ENCODE measurements at places on chromosomes 7 and 10.

DNA sequence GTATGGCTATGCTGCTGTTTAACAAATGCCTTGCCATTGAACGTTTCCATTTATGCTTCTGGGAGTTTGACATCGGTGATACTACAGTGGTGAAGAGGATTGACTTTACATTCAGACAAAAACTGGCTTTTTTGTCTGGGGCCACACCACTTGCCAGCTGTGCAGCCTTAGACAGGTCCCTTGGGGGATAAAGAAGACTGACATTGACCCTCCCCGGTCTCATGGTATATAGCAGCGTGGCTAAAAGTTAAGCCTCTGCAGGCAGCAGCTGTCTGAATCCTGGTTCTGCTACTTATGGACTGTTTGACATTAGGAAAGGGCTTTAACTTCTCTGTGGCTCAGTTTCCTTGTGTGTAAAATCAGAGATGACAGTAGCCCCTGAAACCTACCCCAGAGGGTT lies 42.0 kb upstream of the PTF1A start:
- DNase-seq = no peak

DNA sequence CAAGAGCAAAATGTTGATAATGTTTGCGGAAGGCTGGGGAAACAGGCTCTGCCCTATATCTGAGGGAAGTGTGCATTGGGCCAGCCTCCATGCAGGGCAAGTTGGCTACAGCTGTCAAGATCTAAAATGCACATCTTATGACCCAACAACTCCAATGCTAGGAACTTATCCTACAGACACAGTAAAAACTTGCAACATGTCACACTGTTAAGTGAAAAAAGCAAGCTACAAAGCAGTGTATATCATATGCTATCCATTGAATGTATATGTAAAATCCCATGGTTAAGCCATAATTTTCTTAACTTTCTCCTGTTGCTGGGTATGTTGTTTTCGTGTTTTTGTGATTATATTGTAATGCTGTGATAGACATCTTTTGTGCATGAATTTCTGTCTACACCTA lies 16.3 kb upstream of the KAT6B start:
- no peak for DNase-seq

DNA sequence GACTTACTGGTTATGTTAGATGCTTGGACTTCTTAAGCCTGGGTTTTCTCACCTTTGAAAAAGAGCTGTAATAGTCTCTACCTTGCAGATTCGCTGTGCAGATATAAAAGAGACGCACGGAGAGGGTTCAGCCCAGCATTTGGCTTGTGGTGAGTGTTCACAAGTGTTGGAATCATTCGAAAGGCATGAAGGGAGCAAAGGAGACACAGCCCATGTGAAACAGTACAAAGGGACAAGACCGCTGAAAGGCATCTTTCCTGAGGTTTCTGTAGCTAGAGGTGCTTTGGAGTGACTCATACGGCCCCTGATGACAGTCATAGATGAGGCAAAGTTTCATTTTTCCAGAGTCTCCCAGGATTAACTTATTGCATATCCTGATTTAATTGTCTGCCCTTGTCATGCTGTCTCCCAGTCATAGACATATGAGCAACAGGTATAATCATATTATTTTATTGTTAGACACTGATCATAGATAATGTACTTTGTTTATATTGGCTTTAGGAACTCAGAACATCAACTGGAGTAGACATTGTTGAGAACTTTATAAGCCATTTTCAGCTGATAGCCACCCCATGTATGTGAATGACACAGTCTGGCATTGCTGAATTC lies 171.1 kb downstream of the ADRA2A start:
- no peak for DNase-seq

- no peak for DNase-seq
These were observed 4.4 kb downstream of the TACR2 start for GRCh38 chr10:69412232-69412790.

GRCh38 chr7:78170815-78171214 lies 372.2 kb downstream of the PHTF2 start:
- DNase-seq = no peak

DNA sequence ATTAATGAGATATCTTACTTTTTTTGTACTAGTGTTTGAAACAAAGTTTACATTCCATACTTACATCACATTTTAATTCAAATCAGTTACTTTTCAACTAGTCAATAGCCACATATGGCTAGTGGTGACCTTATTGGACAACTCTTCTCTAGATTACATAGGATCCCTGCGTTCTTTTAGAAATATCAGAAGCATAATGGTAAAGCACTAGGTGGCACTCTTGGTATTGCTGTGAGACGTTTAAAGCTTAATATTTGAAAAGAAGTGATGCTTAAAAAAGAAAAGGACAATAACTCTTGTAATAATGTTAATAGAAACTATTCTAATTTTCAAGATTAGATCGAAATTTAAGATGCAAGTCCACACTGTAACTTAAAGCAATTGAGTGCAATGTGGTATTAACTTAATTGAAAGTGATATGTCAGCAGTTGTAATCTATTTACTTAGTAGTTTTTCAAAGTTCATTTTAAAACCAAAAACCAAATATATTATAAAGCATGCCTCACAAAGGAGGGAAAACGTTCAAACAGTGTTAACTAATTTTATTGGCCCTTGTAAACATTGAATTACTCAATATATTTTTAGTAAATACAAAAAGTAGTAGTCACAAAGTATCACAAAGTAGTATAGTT lies 339.1 kb downstream of the ATRNL1 start:
- no peak for DNase-seq

GRCh38 chr7:140360697-140361229 lies 37.6 kb downstream of the SLC37A3 start:
- DNase-seq = no peak

DNA sequence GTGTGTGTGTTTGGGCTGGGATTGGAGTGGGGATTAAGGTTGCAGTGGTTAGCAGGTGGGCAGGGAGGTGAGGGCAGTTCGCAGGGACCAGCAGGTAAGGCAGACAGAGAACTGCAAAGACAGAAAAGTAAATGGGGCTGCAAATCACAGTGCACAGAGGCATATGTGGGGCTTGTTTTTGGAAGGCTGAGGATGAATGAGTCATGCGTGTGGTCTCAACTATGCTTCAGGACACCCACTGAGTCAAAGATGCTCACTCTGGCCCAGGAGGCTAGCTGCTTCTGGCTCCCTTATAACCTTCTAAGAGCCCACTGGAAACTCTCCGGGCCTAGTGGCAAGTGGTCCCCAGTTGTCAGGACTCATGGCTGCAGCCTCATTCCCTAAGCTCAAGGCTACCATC lies 118.2 kb downstream of the ZNF248 start:
- no peak for DNase-seq

- no peak for DNase-seq
These were observed 457.6 kb upstream of the KLF6 start for GRCh38 chr10:4242561-4243035.
